Posterior cingulate gyrus (tissue), 11 donors: ENCODE measurements at places on chromosomes 1 and 21.

DNA sequence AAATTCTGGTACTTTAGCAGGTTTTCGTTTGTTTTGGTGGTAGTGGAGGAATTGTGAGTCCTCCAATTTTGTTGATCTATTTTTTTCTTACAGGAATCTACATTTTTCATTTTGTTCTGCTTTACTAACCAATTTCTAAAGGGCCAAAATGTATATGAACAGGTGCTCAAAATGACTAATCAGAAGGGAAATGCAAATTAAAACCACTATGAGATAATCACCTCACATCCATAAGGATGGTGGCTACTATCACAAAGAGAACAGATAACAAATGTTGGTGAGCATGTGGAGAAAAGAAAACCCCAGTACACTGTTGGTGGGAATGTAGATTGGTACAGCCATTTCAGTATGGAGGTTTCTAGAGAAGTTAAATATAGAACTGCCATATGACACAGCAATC is 134.2 kb downstream of the LMO4 start:
- DNase-seq, result no peak

DNA sequence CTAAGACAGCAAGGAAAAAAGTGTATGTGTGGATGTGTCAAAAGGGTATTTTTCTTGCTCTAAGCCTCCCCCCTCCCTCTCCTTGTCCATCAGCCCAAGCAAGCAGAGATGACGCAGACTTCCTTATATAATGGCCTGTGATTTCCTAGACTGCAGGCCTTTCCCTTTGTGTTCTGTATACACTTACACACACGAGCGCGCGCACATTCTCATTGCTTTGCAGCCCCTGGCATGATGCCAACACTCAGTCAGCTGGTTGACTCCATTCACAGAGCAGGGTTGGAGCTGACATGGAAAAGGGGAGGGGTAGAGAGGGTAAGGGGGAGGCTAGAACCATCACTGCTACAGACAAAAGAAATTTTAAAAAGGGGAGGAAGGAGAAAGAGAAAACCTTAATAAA is 41.8 kb downstream of the GATAD2B start:
- peak; percentile 95 for DNase-seq

GRCh38 chr1:200917291-200917817 is 22.7 kb downstream of the INAVA start:
- peak; percentile 55 for DNase-seq

DNA sequence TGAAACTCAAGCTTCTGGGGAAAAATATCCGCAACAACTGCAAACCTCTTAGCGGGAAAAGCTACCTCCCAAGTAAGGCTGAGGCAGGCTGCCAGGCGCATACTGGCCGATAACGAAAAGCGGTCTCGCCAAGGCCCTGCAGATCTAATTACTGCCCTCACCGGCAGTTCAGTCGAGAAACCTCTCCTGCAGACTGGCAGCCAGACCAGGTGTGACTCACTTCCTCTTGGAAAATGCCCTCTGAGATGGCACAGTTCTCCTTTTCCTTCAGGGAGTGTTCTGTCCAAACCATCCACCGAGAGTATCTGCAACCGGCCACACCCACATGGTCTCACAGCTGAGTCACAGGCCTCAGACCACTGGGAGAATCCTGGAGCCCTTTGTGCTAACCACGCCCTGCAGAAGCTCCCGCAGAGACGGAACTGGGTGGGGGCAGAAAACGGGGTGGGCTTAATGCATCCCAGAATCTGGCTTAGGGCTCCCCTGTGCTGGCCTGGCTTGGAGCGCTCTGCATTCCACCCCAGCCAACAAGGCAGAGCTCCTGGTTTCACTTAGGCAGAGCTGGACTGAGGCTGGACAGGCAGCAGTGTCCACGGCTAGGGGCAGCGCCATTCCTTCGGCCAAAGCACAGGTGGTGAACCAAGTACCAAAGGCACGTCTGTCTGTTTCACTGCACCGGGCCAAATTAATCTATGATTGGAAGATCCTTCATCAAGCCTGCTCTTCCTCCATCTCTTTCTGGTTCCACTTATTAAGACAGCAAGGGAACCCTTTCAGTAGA is 1.2 kb downstream of the S100A10 start:
- no peak for DNase-seq

DNA sequence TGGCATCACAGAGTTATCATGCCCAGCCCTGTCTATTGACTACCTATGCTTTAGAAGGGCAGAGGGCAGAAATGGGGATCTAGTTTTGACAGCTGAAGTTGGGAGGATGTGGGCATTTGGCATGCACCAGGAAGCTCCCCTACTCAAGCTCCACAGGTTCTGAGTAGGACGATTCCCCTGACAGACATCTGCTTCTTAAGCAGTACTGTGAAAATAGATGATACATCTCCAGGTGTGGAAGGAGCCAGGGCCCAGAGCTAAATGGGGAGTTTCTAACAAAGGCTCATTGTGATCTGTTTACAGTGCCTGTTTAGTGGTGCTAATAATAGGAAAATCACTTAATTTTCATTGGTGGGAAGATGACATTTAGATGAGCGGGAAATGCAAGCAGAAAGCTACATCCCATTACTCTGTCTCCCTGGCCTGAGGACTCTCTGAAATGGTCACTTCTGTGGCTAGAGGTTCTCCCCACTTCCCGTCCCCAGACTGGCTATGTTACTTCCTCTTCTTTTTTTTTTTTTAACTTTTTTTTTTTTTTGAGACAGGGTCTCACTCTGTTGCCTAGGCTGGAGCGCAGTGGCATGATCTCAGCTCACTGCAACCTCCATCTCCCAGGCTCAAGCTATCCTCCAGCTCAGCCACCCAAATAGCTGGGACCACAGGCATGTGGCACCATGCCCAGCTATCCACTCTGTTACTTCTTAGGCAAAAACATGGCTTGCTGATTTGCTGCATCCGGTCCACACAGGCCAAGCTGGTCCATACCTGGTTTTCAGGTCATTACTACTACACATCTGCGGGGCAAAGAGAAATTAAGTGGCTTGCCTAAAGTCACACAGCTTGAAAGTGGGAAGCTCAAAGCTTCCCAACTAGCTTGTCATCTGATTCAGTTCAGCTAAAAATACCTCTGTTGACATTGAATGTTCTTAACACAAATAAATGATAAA is 23.2 kb upstream of the CNIH3 start:
- DNase-seq, result no peak

DNA sequence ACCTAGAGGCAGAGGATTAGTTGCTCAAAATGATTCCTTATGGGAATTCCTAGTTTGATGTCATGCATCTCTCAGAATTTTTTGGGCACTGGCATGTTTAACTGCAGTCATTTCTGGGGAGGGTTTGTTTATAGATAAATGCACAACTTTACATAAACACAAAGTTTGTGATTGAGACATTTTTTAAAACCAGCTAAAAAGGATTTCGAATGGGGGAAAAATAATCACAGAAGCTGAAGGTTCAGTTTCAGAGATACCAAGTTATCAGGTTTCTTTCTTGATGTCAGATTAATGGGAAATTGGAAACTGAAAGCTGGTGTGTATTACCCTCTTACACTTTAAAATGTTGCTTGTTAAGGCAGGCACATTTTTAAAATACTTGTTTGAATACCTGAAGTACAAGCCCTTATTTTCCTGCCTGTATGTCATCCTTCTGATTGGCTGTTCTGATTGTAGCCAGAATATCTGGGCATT is 72.1 kb downstream of the DISP1 start:
- no peak for DNase-seq

GRCh38 chr1:181364801-181365200 is 118.5 kb upstream of the CACNA1E start:
- DNase-seq, result no peak

DNA sequence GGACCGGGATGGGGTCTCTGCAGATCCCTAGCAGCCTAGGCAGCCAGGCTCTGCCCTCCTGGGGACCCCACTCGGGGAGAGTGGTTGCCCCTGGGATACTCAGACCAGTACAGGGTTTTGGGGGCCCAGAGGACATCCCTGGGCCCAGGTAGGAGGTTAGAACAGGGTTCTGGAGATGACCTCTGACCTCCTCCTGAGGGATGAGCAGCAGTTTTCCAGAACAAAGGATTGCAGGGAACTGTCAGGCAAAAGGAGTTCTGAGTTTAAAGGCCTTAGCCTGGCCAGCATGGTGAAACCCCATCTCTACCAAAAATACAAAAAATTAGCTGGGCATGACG is 20.4 kb upstream of the VPS13D start:
- no peak for DNase-seq

- no peak for DNase-seq
Measured at GRCh38 chr1:179251675-179252074, 22.2 kb upstream of the ABL2 start.

DNA sequence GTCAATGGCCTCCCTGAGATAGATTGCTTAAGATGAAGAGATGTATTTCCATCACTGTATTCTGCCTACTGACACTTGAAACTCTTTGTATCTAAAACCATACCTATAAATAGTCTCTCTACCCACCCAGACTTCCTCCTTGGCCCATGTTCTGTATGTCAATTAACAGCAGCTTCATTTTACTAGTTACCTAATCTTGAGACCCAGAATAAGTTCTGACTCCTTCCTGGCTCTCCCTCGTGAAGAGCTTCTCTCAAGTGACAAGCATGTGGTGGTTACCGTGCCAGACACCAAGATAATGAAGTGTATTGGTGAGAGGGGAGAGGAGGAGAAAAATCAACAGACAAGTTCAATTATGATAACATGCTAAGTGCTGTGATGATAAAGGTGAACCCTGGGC is 128.8 kb upstream of the RAVER2 start:
- no peak for DNase-seq

DNA sequence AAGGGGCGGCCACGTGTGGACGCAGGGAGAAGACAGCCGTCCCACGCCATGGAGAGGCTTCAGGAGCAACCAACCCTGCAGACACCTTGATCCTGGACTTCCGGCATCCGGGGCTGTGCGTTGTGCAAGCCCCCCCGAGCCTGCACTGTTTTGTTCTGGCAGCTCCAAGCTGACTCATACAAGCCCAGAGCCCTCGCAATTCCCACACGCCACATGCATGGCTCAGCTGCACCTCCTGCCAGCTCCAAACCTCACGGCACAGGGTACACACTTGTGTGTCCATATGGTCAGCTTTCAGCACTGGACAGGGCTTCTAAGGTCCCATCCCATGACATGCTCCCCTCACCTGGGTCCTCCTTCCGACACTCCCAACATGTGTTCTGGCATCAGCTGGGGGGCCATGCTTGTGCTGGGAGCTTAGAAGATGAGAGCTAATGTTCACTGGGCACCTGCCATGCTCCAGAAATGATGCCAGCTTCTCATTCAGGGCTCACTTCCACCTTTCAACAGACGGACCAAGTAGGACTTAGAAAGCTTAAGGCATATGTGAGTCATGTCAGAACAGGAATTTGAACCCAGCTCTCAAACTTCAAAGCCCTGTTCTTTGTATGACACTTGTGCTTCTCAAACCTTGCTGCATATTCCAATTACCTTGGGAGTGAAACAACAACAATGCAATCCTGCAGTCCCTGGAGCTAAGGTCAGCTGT is 137.3 kb downstream of the PGBD5 start:
- peak; percentile 71 for DNase-seq

DNA sequence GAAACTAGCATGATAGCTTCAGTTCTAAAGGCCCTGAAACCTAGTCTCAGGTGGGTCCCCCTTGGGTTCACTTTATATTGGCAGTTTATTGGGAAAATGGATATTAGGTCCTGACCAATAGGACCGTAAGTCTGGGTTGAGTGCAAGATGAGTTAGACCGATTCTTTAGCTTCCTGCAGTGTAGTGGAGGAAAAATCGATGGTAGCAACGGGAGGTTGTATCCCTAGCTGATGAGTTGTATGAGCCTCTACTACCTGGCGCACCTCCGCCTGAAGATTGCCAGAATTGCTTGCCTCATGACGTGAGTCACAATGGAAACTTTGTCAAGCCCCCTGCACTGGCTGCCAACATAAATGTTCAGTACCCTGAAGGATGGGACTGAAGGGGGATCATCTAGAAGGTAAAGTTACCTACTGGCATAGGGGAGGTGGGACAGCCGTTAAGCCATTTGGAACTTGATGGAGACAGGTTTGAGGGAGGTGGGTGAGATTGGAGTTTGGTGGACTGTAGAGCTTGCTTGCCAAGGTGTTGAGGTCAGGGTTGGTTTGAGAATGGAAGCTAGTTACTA is 3.9 kb downstream of the RCC1 start:
- no peak for DNase-seq

DNA sequence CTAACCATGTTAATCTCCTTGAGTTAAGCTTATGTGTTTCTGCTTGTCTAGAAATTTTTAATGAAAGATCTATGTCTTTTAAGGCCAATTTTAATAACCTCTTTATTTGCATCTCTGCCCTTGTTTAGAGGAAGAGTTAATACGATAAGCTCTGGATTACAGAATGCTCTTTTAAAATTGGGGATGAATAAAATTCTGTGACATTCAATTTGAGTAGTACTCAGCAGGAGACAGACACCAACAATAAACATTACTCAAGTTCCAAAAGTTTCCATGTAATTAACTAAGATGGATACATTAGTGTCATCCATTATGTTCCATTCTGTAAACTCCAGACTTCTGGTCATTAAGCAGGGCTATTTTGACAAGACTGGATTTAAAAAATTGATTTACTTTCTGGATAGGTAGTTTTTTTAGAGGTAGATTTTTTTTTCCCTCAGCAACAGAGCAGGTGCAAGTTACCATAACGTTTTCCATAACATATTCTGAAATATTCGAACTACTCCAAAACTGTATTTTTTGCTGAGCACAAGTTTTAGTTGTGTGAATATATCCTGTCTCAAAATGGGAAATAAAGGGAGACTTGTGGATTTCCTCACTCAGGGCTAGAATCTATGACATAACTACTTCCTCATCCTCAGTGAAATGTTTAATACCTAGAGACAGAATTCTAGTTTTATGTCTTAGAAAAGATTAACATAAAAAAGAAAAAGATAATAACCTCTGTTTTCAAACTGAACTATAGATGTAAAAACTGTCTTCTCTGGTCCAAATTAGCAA is 221.7 kb downstream of the NEGR1 start:
- DNase-seq, result no peak

DNA sequence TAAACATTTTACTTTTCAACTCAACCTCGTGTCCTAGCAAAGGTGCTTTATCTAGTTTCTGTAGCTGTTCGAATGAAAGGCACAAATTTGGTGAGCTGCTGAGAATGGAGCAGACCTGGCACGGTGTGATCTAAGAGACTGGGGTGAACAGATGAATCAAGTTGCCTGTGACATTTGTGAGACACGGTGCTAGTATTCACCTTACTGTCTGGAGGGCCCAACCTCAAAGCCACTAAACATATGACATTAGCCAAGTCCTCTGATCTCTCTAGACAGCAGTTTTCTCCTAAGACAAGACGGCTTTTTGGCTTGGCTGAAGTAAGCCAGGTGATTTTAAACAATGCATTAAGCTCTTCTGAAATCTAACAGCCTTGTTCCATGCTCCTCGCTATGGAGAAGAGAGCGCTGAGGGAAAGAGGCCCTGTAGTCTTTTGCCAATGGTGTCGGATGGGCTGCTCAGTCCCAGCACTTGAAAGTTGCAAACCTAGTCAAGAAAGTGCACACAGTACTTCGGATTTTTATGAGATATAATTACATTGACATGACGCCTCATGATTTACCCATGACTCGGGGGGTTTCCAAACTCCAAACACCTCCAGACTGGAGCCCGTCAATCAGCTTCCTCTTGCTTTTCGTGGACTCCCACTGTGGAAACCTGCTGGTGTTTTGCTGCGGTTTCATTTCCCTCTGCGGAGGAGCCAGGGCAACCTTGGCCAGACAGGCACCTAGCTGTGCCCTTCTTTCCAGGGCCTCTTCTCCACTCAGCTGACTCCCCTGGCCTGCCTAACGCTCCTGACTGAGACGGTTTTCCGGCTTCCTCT is 794 bp upstream of the TOR3A start:
- DNase-seq, result no peak

- no peak for DNase-seq
Measured at GRCh38 chr1:104136621-104137020, 386.9 kb downstream of the AMY1C start.
